Hematopoietic multipotent progenitor cell treated with erythropoietin and hydrocortisone succinate and interleukin-3 and kit ligand, for 8 days (in vitro differentiated cells): ENCODE measurements at places on chromosomes 1 and 21.
A peak's percentile ranks its signal among the peaks of the same experiment; 100 is the strongest.

DNA sequence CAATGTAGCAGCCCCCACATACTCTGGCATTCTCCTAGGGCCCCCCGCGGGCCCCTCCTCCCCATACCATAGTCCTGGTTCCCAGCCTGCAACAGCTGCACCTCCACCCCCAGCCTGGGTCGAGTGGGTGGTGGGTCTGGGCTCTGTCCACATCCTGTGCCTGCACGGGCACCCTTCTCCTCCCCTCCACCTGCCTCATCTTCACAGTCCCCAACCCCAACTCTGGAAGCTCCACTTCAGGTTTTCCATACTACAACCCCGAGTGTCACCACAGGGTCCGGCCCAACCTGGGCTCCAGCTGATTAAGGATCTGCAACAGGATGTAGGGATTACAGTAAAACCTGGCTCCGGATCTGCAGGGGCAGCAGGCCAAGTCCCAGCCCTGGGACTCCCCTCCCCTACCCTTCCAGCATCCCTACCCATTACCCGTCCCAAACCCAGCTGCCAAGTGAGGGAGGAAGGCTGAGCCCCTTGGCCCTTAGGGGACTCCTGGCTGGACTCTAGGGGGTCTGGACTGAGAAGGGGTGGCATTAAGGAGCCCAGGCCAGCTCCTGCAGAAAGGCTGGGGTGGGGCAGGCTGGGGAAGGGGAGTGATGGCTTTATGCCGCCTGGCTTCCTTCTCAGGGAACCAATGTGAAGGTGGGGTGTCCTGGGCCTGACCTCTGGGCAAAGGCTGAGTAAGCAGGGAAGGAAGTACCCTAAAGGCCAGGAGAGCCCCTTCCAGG is 116.8 kb downstream of the CASZ1 start:
- peak; percentile 9 for DNase-seq

GRCh38 chr1:23483321-23484252 is at the start of gene ASAP3:
TSS of gene ASAP3 (minus strand) at chr1:23484179. CDS start at chr1:23484133, 46 bp downstream.
- no peak for DNase-seq

DNA sequence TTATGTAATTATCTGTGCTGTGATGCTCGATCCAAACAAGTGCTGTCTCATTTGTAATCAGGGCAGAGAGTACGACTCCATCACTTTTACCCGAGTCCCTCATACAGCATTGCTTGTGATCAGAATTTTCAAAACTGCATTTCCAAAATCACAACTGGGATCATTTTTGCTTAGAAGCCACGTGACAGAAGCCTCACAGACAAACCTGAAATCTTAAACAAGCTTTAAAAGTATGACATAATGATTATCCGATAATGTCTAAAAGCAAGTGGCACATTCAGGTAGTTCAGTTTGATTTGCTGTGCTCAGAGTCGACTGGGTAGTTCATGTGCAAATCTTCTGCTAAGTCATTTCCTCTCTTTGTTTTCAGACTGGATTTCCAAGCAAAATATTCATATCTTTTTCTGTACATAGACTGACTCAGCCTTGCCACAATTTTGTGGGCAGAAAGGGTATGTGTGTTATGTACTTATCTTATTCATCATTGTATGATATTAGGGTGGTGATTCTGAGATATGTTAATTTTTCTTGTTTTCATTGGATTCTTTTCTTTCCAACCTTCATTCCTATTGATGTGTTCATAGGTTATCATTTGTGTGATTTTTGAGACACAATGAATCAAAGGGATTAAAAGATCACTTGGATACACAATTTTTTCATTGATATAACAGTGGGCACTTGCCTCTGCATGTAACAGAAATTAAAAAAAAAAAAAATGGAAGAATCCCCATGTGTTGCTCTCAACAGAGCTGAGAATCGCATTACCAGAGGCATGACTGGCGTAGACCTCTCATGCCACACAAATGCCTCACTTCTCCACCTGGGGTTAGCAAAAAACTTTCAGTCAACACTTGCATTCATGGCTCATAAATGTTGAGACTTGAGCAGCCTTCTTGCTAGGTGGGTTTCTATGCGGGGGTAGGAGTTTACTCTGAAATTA is 355.7 kb downstream of the LTN1 start:
- peak; percentile 59 for DNase-seq

DNA sequence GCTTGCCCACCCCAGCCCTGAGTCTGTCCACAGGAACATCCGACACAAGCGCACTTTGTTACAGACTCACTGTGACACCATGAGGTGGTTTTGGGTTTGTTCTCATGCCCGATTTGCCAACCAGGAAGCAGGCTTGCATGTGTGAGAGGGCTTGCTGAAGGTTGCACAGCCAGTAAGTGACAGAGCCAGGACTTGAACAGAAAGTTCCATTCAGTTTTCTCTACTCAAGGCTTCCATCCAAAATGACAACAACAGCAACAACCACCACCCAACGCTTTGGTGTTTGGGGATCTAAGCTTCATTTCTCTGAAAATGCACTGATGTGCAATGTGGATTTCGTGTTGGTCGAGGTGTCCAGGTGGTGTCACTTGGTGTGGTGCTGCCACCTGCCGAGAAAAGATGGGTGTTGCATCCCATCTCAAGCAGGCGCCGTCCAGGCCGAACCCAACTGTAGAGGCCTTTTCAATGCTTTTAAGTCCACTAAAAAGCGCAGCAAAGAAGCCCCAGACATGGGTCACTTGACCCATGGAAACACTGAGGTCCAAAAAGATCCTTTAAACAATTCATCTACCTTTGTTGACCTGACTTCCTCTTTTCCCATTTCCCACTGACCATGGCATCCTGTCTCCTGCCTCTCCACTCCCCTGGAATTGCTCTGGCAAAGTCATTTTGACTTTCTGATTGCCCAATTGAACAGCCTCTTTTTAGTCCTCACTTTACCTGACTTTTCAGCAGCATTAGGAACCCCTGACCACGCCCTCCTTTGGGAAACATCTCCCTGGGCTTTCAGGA is 12.2 kb downstream of the CITED4 start:
- DNase-seq, result peak; percentile 85

GRCh38 chr1:51549016-51549619 is 30.1 kb upstream of the EPS15 start:
- DNase-seq, result no peak
